ENCODE measurements at places on chromosomes 1 and 21.
A peak's percentile ranks its signal among the peaks of the same experiment; 100 is the strongest.

DNA sequence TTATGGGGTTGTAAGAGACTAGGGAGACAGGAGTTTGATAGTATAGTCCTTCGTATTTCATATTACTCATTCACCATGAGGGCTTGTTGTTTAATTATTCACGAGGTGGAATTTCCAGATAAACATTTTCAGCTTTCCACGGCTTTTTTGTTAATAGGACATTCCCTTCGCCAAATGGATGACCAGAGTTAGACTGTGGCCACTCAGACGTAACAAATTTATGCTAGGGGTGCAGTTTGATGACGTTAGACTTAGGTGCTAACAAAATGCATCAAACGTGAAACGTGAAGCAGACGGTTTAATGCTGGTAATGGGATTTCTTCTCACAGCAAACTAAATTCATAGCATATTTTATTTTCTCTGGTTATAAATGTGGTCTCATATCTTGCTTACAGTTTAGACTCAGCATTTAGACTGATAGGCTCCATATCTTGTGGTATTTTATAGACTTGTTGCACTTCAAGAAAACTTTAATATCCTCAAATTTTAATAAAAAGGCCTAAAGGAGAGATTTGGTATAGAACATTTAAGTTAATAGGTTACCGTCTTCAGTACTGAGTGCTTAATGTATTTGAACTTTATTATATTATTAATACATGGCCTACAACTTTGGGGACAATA, 2.3 kb downstream of the DHX9 start:
- H3K27me3 ChIP-seq: no peaks in the 10 kb centered on the region
- peaks cover 22% of the 10 kb centered on the region for H3K4me1 ChIP-seq
- H3K27ac ChIP-seq: peak overlapping the region; percentile 3

- peak overlapping the region; percentile 15 for H3K4me3 ChIP-seq
- no peaks in the 10 kb centered on the region for H3K27me3 ChIP-seq
- H3K27ac ChIP-seq: peak overlapping the region; percentile 98
- peaks cover 21% of the 10 kb centered on the region for H3K36me3 ChIP-seq
- peaks cover 73% of the 10 kb centered on the region for H3K4me1 ChIP-seq
Measured at GRCh38 chr1:201460814-201461644, 8.0 kb downstream of the PHLDA3 start.

DNA sequence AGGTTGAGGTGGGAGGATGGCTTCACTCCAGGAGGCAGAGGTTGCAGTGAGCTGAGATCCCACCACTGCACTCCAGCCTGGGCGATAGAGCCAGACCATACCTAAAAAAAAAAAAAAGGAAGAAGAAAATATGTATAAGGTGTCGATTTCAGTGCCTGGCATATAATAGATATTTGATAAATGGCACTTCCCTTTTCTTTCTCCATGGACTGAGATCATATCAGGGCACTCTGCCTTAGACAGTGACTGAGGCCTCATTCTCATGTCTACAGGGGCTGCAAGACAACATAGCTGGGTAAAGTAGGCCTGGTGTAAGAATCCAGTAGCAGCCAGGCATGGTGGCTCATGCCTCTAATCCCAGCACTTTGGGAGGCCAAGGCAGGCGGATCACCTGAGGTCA, 21.2 kb downstream of the PCAT6 start:
- no peaks in the 10 kb centered on the region for H3K36me3 ChIP-seq
- no peak for DNase-seq
- peaks cover 30% of the 10 kb centered on the region for H3K27me3 ChIP-seq
- H3K4me1 ChIP-seq: no peaks in the 10 kb centered on the region
- no peak overlapping the region for H3K4me3 ChIP-seq

GRCh38 chr1:212648431-212648830, 39.9 kb downstream of the ATF3 start:
- peak; percentile 58 for DNase-seq
- no peaks in the 10 kb centered on the region for H3K36me3 ChIP-seq
- peak overlapping the region; percentile 56 for H3K27ac ChIP-seq
- no peak overlapping the region for H3K4me3 ChIP-seq
- H3K4me1 ChIP-seq: peaks cover 32% of the 10 kb centered on the region

DNA sequence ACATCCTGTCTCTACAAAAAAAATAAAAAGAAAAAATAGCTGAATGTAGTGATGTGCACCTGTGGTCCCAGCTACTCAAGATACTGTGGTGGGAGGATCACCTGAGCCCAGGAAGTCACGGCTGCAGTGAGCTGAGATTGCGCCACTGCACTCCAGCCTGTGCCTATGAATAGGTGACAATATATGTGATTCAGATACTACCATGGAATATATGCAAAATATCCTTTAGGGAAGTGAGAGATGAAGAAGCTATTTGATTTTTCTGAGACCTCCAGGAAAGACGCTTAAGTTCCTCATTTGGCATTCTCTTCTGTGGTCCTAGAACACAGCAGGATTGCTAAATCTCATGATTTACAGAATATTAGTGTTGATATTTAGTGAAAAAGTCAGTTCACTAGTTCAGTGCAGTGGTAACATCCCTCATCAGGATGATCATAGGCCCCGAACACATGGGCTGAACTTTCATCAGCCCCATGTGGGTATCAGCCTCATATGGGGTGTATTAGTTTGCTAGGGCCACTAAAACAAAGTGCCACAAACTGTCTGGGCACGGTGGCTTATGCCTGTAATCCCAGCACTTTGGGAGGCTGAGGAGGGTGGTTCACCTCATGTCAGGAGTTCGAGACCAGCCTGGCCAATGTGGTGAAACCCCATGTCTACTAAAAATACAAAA, 6.0 kb upstream of the VASH2 start:
- no peaks in the 10 kb centered on the region for H3K4me1 ChIP-seq
- no peaks in the 10 kb centered on the region for H3K36me3 ChIP-seq
- DNase-seq: no peak

DNA sequence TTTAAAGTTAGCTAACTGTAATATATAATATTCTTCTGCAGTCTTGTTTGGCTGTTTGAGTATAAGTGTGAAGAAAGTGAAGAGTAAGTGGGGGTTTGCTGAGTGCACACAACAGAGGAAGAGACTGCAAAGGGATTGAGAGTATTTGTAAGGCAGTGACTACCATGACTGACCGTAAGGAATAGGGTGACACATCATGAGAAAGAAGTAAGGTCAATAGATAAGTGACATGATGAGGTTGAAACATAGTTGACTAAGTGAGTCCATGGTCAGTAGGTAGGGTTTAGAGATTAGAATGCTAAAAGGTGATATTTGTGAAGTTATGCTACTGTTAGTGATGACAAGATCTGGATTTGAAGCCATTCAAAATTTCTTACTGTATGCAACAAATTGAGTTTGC, 27.7 kb downstream of the WARS2 start:
- H3K4me1 ChIP-seq: peaks cover 5% of the 10 kb centered on the region
- no peak overlapping the region for H3K4me3 ChIP-seq
- no peak for DNase-seq
- no peaks in the 10 kb centered on the region for H3K27me3 ChIP-seq
- no peaks in the 10 kb centered on the region for H3K36me3 ChIP-seq
- no peak overlapping the region for H3K27ac ChIP-seq

Measured in osteoblast (primary cell).